ENCODE measurements at places on chromosomes 7 and 10.

DNA sequence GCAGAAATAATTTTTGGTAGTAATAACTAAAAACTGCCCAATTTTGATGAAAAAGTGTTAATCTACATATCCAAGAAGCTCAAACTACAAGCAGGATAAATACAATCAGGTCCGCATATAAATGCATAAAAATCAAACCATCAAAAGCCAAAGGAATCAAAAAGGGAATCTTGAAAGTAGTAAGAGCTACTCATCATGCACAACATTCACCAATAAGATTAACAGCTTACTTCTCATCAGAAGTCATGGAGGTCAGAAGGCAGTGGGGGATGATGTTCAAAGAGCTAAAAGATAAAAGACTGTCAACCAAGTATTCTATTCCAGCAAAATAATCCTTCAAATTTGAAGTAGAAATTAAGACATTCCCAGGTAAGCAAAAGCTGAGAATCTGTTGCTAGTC lies 76.4 kb downstream of the CRPPA start:
- DNase-seq = no peak

DNA sequence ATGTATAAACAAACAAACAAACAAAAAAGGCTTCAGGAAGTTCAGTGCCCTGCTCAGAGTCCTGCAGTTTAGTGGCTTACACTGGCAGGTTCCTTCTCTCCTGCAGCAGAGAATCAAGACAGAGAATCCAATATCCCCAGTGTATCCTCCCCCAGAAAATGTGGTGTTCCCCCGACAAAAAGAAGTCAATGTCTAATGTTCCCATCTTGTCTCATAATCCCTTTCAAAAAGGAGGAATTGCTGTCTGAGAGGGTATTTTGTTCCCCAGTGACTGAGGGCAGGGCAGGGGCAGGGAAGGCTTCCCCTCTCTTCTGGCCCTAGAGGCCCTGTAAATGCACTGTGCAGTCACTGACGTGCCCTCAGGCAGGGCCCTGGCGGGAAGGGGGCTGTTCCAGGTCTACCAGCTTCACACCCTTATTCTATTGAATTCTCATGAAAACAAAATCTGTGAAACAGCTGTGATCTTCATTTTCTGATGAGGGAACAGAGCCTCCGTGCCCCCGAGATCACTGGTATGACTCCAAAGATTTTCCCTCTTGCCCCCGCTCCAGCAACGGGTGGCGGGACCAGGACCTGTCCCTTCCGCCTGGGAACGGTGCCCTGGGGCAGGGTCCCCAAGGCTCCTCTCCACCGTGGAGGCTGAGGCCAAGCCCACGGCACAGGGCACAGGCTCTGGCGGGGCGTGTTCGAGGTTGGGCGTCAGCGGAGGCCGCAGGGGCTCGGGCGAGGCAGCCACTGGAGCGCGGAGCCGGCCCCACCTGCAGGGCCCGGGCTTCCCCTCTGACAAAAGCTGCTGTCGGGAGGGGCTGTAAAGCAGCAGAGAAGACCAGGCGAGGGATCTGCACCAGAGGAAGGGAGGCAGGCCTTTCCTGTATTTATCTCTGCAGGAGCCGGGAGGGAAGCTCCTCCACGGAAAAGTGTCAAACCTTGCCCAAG lies 13.4 kb upstream of the WDFY4 start:
- no peak for DNase-seq

GRCh38 chr7:128755819-128756476 lies 16.8 kb downstream of the CALU start:
- peak; percentile 48 for DNase-seq

GRCh38 chr7:114588506-114588905 lies 173.9 kb downstream of the FOXP2 start:
- DNase-seq = no peak

DNA sequence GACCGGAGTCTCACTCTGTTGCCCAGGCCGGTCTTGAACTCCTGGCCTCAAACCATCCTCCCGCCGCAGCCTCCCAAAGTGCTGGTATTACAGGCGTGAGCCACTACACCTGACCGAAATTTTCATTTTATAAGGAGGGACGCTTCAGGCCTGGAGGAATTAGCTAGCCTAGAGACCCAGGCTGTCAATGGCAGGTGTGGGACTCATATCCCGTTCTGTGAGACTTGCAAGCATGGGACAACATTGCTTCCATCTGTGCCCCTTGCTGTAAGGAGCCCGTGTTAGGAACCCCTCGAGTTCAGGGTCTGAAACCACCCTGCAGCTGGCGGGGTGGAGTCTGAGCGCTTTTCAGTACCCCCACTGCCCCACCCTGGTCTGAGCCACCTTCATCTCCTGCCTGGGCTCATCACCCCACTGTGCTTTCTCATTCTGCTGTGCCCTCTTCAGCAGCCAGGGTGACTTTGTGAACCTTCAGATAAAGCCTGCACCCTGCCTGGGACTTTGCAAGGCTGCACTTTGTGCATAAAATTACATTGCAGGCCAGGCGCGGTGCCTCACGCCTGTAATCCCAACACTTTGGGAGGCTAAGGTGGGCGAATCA lies 1.3 kb upstream of the DAGLB start:
- no peak for DNase-seq

DNA sequence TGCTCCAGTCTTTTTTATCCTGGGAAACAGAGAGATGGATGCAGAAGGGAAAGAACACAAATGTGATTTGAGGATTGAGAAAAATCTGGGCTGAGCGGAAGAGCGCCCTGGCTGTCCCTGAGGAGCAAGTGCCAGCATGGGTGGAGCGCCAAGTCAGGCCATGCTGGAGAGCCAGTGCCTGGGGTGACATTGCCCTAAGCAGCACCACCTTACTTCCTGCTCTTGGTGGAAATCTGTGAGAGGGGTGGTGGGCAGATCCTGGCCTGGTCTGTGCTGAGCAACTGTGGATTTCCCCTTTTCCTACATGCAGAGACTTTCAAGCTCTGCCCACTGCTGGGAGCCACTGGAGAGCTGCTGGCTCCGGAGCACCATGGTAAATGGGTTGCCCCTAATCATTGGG lies 36.9 kb downstream of the DDIT4 start:
- DNase-seq = no peak

DNA sequence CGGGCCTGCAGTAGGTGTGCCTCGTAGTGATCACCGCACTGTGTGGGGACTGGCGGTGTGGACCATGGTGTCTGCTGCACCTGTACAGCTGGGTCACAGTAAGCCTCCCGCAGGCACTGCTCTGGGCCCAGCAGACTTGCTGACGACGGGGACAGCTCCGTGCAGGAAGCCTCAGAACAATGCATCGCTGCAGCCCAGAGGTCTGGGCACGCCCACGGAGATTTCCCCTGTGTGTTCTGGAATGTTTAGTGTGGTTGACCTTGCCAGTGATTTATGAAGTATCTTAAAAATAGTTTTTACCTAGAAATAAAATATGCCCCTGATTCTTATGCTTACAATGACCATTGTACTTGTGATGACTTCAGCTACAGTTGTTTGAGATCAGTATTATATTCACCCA lies 59.1 kb upstream of the ZNF32 start:
- no peak for DNase-seq

DNA sequence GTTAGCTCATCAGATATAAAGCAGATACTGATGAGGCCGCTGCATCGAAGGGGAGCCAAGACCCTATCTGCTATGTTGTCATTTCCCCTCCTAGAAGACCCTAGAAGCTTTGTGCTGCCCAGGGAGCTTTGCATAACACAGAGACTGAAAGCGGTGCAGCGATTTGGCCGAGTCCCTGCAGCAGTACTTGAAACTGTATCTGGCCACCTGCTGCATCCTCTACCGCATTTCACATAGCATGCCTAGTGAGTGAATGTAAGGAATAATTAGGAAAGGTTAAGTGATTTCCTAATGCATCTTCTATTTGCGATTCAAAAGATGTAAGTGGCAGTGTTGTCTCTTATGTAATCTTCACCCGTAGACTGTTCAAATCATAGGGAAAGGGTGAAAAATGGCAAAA lies 106.7 kb downstream of the LRMDA start:
- peak; percentile 2 for DNase-seq

GRCh38 chr10:124963866-124964720 lies 22.2 kb downstream of the ZRANB1 start:
- no peak for DNase-seq

DNA sequence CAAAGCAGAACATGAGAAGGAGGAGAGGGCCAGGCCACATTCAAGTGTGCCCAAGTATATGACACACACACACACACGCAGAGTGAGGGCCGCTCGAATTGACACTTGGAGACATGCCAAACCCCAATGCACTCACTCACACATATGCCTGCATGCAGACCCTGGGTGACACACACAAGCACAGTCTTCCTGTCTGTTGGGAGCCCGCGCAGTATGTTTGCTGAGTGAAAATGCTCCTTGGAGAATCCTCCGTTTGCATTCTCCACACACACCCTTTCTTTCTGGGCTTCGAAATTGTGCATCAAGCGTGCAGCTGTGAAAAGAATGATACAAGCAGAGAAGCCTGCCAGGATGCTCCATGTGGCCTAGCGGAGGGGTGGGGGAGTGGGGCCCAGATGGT lies 120.9 kb downstream of the PLXNA4 start:
- DNase-seq = no peak
